ENCODE measurements at places on chromosomes 3 and 15.

GRCh38 chr3:11507719-11508118, 136.0 kb downstream of the VGLL4 start:
- no peak for DNase-seq

DNA sequence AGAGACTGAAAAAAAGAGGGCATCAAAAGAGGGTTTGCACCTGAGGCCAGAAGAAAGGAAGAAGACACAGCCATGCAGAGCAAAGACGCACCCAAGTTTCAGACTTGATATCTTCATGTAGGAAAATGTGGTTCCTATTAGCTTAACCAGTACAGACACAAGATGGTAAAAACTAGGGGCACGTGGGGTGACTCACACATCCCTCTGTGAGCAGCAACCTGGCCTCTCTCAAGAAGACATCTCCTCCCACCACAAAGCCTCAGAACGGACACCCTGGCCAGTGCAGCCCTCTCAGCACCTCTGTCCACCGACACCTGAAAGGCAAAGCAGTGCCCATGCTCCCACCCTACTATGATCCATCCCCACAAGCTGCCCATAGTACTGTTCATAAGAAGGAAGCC, 33.3 kb downstream of the GLB1 start:
- DNase-seq: no peak

- no peak for DNase-seq
Observed at GRCh38 chr3:72187131-72187530, 402.2 kb upstream of the PROK2 start.

GRCh38 chr3:46500656-46501635, 3.2 kb downstream of the RTP3 start:
- DNase-seq: no peak

GRCh38 chr15:47194718-47195117, 522.6 kb upstream of the SEMA6D start:
- no peak for DNase-seq
